ENCODE measurements at places on chromosomes 7 and 10.

DNA sequence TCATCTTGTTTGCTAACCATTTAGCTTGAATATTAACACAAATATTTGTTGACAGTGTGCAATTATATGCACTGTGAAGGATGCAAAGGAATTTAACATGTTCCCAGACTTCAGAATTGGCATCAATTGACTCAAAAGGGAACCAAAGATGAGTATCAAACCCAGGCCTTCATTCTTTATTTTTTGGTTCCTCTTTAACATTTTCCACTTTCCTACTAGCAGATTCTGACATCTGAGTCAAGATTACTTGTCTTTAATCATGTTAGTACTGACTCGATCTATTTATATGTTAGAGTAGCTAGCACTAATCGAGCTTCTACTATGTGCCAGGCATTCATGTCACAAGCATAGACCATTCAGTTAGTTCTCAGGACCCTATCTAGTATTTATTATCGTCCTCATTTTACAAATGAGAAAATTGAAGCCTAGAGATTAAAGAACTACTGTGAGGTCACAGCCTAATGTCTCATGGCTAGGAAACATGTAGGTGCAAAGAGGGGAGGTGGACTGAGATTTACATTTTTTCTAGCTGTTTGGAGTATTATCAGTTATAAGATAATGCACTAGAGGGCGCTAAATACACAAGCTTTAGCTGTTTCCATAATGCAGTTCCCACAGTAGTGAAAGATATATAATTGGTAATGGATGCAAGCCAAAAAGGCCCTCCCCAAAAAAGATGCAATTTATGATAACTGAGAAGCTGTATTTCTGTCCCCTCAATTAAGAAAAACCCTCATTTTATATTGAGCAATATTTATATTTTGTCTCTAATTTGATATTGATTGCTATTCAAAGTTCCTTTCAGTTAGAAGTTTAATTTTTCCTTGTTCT is 32.9 kb upstream of the KMT2E start:
- DNase-seq: no peak

DNA sequence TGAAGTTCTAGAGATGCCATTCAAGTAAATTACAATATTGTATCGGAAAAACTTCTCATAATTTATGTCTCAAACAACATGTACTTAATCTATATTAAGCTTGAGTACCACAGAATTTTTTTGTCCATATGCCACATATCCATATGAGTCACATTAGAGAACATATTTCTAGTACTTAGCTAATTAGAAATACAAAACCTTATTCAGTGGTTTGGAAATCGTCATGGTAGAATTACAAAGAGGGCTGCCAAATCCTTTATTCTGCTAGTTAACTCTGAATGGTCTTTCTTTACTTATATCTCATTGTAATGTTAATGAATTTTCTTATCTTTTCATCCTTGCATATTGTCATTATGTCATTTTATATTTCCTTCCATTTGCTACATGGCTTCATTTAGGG is 9.0 kb upstream of the VIM start:
- DNase-seq: no peak

DNA sequence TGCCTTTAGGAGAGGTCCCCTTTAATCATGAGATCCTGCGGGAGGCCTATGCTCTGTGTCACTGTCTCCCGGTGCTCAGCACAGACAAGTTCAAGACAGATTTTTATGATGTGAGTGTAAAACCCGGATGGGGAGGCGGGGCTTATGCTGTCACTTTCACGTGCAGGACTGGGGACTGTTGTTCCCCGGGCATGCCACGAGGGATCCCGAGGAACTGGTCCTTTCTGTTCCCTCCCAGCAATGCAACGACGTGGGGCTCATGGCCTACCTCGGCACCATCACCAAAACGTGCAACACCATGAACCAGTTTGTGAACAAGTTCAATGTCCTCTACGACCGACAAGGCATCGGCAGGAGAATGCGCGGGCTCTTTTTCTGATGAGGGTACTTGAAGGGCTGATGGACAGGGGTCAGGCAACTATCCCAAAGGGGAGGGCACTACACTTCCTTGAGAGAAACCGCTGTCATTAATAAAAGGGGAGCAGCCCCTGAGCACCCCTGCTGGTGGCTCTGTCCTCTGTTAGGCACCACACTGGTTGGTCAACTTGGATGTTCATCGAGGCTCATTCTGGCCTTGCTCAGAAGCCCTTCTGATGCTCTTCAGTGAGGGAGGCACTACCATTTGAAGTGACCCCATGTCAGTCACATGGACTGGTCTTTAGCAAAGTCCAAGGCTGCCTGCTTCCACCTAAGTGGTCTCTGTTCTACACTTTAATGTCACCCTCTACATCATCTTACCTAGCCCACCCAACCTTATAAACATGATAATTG is 2.8 kb downstream of the COPS6 start:
- no peak for DNase-seq

DNA sequence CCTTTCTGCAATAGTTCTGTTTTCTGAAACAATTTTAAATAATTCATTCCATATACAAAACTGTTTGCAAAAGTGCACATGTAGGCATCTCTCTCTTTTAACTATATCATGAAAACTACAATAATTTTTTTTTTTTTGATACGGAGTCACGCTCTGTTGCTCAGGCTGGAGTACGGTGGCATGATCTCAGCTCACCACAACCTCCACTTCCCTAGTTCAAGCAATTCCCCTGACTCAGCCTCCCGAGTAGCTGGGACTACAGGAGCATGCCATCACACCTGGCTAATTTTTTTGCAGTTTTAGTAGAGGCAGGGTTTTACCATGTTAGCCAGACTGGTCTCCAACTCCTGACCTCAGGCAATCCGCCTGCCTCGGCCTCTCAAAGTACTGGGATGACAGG is 44.0 kb upstream of the SEMA3A start:
- no peak for DNase-seq

GRCh38 chr10:11639849-11640764 is 28.7 kb upstream of the USP6NL start:
- no peak for DNase-seq

- DNase-seq: no peak
These were observed 12.7 kb downstream of the CUL1 start for GRCh38 chr7:148711191-148712102.

DNA sequence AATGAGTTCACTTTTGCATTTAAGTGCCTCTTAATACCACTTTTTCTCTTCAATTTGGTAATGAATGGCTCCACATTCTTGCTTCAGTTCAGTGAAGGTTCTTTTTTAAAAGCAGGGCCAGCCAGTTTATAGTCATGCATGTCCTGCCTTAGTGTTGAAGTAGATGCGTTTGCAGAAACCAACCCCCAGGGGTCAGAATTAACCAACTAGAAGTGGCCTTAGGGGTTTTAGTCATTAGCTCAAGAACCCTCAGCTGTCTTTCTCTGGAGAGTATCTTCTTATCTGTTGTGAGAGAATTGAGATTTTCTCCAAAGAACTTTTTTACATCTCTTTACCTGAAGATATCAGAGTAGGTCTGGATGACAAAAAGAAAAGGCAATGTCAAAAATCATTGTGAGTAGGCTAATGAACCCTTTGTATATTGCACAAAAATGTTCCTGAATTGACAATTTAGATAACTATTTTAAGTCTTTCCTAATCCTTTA is 82.2 kb downstream of the PIK3CG start:
- DNase-seq: no peak

GRCh38 chr10:95415621-95416031 is 124.8 kb upstream of the PDLIM1 start:
- no peak for DNase-seq

DNA sequence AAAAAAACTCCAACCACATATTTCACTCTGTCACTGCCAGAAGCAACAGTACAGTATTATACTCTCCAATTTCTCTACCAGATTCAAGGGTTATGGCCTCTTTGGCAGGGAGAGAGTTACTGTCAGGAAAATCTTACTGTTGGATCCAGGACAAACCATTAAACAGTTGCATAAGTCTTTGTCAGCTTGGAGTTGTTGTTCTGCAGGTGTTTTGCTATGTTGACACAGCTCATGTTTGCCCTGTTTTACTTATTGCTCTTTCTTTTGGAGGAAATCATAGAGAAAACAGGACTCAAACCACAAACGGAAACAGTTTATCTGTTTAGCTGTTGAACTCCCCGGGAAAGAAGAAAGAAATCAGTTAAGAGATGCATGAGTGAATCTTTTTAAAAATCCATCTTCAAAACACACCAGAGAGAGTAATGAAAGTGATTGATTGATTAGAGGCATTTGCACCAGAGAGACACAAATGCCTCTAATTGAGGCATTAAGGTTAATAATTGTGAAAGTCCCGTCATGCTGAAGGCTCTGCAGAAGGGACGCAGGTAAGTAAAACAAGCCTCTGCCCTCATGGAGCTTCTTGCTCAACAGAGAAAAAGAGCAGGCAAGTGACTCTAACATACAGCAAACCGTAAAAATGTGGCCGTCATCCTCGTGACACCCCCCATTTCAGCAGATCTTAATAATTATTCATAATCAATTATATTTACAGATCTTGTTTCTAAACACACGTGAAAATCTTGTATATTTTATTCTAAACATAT is 38.7 kb upstream of the ARHGAP21 start:
- no peak for DNase-seq

GRCh38 chr10:4662576-4663161 is 163.3 kb upstream of the AKR1E2 start:
- no peak for DNase-seq

- no peak for DNase-seq
These were observed 516.4 kb downstream of the GLRX3 start for GRCh38 chr10:130652544-130652943.

DNA sequence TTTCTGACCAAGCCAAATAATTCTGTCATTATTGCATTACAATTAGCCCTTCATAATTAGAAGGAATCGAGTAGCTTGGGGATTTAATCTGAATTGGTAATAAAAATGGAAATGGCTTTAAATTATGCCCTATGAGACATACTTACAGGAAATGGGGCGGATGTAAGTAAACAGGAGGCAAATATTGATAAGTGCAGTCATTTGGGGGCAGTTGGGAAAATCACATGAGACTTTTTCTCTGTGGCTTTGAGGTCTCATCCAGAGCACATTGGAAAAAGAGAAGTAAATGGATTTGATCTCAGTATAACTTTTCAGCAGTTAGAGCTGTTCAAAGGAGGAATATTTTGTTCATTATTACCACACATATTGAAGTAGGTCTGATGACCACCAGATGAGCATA is 307.8 kb upstream of the POM121L12 start:
- DNase-seq: no peak

DNA sequence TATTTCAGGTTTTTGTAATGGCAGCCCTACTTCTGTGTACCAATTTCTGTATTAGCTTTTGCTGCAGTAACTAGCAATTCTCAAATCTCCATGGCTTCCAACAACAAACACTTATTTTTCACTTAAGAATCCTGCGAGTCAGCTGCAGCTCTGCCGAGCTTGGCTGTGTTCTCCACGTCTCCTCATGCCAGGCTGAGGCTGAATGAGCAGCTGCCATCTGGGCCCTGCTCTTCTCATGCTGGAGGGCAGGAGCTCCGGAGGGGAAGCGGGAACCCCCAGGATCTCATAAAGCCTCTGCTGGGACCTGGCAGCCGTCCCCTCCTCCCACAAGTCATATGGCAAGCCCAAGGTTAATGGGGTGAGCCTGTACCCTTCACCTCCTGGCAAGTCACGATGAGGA is 591.1 kb downstream of the SDK1 start:
- no peak for DNase-seq

DNA sequence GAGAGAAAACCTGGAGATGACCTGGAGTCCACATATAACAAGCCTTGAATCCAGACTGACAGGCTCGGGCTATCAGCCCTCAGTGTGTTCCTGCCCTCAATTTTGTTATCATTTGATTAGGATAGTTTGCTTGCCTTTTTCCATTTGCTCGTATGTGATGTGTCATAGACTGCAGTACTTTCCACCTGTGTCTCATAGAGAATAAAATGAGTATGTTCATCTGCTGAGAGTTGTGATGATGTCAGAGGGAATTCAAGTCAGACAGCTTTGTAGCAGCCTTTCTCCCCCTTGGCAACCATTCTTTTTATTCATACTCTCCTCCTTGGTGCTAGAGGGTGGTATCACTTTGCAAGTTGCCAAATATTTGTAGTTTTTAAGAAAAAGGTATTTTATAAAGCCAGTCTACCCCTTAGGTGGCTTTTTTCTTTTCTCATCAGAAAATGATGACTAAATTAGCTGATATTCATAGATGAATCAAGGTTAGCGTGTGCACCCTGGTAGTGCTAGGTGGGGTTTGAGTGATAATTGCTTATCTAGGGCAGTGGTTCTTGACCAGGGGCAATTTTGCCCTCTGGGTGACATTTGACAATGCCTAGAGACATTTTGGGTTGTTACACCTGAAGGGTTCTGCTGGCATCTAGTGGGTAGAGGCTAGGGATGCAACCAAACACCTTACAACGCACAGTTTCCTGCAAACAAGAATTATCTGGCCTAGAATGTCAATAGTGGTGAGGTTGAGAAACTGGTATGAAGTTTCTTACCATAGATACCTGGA is 5.4 kb downstream of the SGPL1 start:
- no peak for DNase-seq

- DNase-seq: no peak
These were observed 167.5 kb downstream of the PRKAG2 start for GRCh38 chr7:151709141-151710038.

GRCh38 chr10:60913657-60914056 is 30.3 kb downstream of the RHOBTB1 start:
- no peak for DNase-seq

DNA sequence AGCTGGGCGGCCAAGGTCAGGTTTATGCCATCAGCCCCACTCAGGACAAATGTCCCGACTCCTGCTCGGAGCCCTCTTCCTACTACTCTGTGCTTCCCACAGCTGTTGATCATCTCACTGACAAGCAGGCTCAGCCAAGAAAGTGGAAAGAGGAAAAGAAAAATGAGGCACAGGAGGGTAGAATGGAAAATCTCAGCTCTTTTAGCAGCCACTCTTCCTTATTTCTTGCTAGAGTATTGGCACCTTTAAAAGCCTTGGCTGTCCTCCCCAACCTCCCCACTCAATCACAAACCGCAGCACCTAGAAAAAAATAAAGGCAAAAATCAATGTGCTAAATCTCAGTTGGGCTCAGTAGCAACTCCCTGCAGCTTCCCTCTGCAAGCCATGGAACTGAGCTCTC is 35.3 kb upstream of the AGK start:
- no peak for DNase-seq

GRCh38 chr10:96299383-96299782 is 4.9 kb upstream of the DNTT start:
- DNase-seq: no peak

DNA sequence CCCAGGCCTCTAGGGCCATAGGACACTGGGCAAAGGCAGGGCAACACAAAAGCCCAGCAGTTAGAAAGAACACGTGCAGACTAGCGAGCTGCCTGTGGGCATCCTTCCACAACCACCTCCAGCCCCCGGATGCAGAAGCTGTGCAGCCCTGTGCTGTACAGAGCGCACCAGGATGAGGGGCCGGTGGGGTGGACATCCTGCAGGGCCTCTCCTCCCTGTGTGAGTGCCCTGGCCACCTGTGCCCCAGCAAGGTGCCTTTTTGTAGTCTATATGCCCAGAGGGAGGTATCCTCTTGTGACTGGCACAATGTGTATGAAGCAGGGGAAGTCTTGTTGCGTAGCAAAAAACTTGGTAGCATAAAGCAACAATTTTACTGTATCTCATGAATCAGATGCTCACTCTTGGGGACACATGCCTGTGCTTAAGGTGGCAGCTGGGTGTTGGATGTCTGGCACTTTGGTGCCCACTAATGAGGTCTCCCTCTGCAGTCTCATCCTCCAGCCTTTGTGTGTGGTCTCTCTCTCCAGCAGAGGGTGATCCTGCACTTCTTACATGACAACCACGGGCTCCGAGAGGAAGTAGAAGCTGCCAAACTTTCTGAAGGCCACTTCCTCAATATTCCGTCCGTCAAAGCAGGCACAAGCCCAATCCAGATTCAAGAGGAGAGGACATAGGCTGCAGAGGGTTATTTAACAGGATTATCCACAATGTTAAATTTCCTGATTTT is 8.7 kb downstream of the NCAPG2 start:
- DNase-seq: no peak
